ENCODE measurements at places on chromosomes 3 and 15.
A peak's percentile ranks its signal among the peaks of the same experiment; 100 is the strongest.

DNA sequence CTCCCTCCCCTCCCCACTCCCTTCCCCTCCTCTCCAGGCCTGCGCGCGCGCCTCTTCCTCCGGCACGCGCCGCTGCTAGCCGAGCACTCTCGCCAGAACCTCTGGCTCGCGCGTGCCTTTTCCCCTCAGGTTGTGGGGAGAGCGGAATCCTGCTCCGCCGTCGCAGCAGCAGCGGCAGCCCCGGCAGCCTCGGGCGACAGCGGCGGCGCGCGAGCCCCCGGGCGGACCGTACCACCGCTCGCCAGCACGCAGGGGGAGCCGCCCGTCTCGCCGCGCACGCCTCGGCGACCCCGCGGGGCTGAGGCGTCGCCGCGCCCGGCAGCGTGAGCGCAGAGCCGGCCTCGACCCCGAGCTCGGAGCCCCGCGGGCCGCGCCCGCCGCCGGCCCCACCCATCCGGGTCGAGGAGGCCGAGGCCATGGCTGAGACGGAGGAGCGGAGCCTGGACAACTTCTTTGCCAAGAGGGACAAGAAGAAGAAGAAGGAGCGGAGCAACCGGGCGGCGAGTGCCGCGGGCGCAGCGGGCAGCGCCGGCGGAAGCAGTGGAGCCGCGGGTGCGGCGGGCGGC is at the start of gene CDV3:
Gene CDV3, plus strand, starts transcription at position 58 of the 566 bp plus-strand sequence. Its CDS starts 359 bp downstream, at position 417.
- peak; percentile 83 for DNase-seq

- DNase-seq, result no peak
Observed at GRCh38 chr15:57370929-57371328, 5.4 kb upstream of the CGNL1 start.

GRCh38 chr3:20510396-20510795 is 324.4 kb upstream of the SGO1 start:
- DNase-seq, result no peak

- DNase-seq, result no peak
Observed at GRCh38 chr15:85124173-85124572, 142.5 kb downstream of the PDE8A start.

- DNase-seq, result no peak
Observed at GRCh38 chr3:37628711-37629301, 232.9 kb upstream of the CTDSPL start.

DNA sequence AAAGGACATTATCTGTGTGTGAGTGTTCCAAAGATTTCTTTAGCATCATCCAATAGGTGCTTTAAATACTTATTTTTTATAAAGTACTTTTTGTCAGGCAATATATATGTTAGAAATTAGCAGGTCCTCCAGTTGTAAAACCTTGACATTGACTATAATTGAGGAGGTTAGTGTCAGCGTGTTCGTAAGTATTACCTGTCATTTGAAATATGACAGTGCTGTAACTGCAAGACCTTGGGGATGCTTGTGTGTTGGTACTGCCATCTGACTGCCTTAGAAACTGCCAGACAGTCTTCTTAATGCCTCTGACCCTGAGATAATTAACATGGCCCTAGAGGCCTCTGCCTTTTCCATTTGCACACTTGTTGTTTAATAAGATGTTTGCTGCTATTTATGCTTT is 170.7 kb downstream of the NAALADL2 start:
- DNase-seq, result no peak

DNA sequence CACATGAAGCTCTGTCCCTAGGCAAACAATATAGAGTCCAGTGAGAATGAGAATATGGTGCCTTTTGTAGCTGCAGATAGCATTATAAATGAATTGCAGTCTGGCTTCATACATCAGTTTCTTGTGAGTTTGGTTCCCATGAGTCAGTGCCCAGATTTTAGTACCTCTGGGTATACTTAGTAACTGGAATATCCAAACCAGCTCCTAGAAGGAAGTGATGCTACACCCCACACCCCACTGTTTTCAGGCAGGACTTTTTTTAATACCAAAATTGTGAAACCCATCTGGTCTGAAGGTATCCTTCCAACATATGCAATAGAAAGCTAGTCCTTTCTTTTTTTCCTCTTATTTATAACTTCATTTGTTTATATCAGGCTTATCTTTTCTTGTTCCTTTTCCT is 42.1 kb upstream of the FOXP1 start:
- no peak for DNase-seq

GRCh38 chr3:170529912-170530311 is 56.0 kb downstream of the SLC7A14 start:
- DNase-seq, result no peak

DNA sequence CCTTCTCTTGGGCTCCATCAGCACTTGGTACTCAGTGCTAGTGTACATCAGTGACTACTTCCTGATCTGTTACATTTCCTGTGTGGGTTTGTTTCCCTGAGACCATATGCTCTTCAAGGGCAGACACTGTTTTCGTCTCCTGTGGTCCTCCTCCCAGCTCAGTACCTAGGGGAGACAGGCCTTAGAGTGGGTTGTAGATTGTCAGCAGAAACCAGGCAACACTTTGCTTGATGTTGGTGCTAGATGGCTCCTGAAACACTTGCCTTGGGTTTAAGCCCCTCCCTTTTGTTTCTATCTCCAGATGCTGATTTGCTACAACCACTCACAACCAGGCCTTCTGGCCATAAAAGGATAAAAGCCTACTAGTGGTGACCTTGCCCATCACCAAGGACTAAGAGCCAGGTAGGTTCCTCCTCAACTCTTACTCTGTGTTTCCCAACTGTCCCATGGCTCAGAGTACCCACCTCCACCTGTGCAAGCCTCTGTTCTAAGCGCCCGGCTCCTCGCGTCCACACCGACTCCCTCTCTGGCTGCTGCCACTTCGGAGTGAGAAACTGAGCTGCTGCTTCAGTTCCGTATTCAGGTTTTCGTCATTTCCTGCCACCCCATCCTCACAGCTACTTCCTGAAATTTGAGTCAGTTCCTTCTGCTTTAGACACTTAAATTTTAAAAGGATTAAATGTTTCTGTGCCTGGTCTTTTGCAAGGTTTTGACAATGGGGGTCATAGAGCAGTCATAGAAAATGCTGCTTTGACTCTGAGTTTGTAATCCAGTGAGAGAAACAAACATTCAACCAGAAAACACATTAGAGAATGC is at the start of gene HCLS1:
Gene HCLS1, minus strand, starts transcription at position 548 of the 816 bp plus-strand sequence. CDS start 2,556 bp downstream, outside the sequence.
- no peak for DNase-seq

- DNase-seq, result no peak
Observed at GRCh38 chr3:32961189-32961715, 9.8 kb downstream of the CCR4 start.

DNA sequence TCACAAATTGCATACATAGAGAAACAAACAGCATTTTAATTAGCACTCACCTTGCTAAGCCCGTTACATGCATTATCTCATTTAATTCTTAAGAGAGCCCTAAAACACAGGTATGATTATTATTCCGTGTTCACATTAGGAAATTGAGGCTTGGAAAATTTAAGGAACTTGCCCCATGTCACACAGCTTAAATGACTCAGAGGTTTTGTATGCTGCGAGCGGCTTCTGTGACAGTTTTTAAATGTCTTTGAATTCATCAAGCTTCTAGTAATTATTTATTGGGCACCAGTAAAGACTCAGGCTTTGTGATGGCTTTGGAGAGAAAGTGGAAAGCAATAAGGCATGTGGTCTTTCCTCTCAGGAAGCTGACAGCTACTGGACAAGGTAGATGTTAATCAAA is 166.7 kb upstream of the THBS1 start:
- DNase-seq, result no peak

- DNase-seq, result no peak
Observed at GRCh38 chr3:107216711-107217110, 160.5 kb upstream of the CCDC54 start.

DNA sequence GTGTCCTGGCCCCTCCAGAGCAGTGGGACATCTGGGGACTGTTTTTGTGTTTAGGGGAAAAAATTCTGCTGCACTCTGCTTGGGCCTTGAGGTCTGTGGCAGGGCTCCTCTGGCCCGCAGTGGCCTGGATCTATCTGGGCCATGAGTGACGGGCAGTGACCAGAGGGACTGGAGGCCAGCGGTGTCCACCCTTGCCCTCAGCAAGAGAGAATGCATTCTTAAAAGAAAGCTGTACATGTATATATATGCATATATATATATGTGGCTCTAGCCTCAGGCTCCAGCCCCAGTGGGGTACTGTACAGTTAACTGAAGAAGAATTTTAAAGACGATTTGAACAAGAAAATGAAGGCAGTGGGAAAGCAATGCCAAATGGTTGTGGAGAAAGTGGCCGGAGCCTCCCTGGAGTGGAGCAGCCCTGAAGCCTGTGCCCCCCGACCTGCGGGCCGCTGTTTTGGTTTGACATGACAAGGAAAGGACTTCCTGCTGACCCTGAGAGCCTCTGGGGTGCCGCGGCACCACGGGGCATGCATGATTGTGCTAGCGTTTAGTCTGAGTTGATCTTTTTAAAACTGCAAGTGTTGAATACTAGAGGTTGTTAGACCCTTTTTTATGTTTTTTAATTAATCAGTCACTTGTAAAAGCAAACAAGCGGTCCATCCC is 52.2 kb downstream of the PLXNA1 start:
- DNase-seq, result peak; percentile 18

DNA sequence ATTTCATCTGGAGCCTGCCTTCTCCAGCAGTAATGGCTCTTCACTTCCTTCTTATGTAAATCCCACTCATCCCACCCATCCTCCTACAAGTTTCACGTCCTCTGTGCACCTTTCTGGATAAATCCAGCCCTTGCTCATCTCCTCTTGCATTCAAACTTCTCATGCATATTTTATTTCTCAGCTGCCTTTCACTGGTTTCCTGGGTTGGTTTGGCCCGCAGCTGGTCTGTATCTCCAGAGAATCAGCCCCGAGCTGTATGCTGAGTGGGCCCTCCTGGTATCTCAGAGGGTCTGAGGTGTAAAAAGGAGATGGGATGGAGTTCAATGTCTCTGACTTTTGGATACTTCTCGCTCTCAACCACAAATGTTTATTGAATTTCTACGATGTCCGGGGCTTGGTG is 248.6 kb upstream of the FEZF2 start:
- DNase-seq, result no peak

GRCh38 chr15:63403254-63403945 is 21.8 kb upstream of the CA12 start:
- DNase-seq, result no peak
